ENCODE measurements at places on chromosomes 7 and 10. TPM values are rescaled to one million over a fixed set of nuclear protein-coding genes. Genes with fewer than 3 reads are reported as not detected.
A peak's percentile ranks its signal among the peaks of the same experiment; 100 is the strongest.

The FOXL3 gene
- not detected for total RNA-seq

The HMX3 gene
- not detected for total RNA-seq

The DPP6 gene
- 0.20 TPM for total RNA-seq

The ADAM8 gene
- total RNA-seq: 5.1 TPM

The FAM237B gene
- not detected for total RNA-seq

The C10orf62 gene
- total RNA-seq: 0.23 TPM

The TSPAN33 gene
- total RNA-seq: 10.4 TPM

The SPDYE1 gene
- total RNA-seq: not detected

The ZNF273 gene
- 4.9 TPM for total RNA-seq

DNA sequence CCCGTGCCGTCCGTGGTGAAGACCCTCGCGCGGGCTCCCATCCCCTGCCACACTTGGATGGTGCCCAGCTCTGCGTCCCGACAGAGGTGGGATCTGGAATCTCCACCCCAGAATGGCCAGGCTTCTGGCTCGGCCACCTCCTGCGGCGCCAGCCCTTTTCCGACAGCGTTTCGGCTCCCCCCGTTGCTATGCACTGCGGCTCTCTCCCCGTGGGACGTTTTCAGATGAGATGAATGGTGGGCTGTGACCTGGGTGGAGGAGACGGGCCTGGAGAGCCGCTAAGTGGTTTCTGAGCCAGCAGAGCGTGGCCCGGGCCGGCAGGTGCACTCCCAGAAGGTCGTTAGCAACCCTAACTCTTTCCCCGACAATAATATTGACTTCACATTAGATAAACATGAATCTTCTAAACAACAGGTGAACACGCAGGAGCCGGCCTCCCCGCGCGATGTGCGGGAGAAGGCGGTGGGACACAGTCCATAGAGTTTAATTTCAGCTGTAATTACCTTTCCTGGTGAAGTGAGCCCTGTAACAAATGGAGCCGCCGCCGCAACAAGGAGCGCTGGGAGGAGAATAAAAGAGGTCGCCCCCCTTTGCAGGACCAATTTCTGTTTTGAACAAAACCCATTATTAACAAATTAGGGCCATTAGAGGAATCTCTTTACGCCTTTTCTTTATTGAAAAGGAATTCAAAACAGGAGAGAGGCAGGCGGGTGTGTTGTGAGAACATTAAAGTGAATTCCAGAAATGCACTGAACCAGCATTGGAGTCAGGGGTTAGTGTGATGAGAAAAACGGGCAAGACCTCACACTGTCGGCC lies 294.3 kb upstream of the PFKP start:
- DNase-seq: no peak

GRCh38 chr10:125015356-125015944 lies 73.5 kb downstream of the ZRANB1 start:
- DNase-seq: no peak

DNA sequence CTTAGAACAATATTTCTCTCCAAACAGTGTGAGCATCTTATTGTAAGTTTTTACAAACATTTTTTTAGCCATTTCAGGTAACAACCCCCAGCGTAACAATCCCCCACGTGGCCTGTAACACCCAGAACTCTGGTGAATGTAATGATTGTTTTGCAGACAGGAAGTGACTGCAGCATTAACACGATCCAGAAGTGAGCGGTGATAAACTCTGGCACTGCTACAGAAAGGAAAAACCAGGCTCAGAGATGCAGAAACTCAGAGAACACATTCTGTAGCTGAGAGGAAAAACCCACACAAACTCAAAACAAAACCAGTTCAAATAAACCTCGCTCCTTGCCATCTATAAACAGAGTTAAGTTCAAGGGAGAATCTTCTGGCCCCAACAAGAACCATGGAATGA lies 285.7 kb downstream of the FGFR2 start:
- no peak for DNase-seq

DNA sequence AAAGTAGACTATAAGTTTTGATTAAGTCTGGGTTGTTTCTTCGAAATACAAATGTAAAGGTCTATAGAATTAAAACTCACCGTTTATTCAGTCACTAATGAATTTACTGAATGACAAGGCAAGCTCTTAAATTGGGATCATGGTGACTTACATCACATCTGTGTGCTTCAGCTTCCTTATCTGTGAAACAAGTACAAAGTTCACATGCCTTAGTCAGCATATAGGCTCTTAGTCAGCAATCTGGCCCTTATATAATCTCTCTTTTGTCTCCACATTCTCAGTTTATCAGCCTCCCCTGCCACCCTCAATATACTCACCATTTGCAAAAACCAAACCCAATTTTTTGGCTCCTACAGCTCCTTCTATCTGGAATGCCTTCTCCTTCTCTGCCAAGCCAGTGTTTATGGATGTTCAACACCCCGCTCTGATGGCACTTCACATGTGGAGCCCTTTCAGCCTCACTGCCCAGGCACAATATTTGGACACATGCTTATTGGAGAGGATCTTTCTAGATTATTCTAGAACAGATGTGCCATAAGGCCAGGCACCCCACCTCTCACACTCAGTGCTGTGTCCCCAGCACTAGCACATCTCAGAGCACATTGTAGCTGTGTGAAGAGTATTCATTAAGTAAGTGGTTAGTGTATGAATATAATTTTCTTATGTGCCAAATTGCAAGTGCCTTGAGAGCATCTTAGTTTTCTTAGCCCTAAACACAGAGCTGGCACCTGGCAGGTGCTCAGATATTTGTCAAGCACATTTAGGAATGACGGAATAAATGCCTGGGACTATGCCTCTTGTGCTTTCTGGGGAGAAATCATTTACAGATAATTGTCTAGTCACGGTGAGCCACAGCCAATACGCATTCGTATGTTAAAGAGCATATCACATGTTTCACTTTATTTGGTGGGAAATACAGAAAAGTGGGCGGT lies 9.8 kb upstream of the LAMB1 start:
- peak; percentile 73 for DNase-seq

- DNase-seq: no peak
Observed at GRCh38 chr7:78516450-78516849, 717.9 kb downstream of the PHTF2 start.

DNA sequence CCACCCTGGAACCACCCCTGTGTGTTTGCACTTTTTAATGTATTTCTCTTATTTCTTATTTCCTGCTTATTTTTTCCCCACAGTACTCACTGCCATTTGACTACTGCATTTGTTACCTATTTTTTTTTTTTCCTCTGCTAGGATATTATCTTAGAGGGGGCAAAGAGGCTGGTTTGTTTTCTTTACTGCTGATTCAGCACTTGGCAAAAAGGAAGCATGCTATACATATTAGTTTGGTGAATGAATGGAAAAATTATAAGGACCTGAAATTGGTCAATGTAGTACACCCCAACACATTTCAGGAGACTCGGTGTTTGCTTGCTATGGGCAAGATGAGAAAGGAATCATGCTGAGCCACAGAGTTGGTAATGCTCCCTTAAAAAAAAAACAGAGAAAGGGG lies 193.5 kb downstream of the SORCS3 start:
- no peak for DNase-seq

GRCh38 chr10:14574291-14574690 lies 200.4 kb downstream of the FAM107B start:
- no peak for DNase-seq

- DNase-seq: no peak
Observed at GRCh38 chr7:140641524-140642195, 1.0 kb upstream of the DENND2A start.

GRCh38 chr7:143003393-143004051 lies 23.4 kb downstream of the OR9A2 start:
- peak; percentile 59 for DNase-seq

GRCh38 chr7:70694434-70694970 lies 437.4 kb upstream of the GALNT17 start:
- peak; percentile 77 for DNase-seq

DNA sequence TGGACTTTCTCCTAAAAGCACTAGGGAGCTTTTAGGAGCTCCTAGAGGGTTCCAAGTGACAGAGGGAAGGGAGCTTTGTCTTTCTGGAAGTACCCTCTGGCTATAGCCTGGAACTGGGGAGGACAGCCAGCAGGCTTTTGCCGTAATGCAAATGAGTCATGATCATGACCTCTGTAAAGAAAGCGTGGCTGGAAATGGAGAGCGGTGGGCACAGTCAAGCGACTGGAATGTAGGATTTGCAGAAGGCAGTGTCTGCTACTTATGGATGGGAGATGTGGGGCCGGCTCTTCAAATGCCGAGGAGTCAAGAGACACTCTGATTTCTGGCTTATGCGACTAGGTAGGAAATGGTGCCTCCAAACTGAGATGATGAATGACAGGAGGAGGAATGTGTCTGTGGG lies 34.6 kb upstream of the PLPP4 start:
- DNase-seq: peak; percentile 15

DNA sequence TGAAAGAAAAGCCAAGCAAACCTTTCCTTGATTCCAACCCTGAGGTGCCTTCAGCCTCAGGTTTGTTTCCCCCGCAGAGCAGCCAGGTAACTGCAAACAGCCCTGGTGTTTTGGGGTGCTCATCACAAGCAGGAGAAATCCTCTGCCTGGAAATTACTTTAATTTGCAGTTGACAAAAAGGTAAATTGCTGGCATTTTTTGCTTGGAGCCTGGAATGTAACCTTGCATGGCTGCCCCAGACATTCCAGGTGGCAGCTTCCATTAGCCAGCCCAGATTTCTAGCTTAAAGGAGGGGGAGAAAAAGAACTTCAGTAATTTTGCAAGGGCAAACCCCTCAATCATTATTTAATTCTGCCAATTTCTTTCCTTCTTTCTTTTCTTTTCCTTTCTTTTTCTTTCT lies 194.4 kb downstream of the MYOF start:
- DNase-seq: no peak

- peak; percentile 39 for DNase-seq
Observed at GRCh38 chr7:150406567-150407421, 27.7 kb downstream of the ZNF775 start.

- DNase-seq: no peak
Observed at GRCh38 chr7:142542942-142543341, 206.3 kb upstream of the PRSS1 start.

DNA sequence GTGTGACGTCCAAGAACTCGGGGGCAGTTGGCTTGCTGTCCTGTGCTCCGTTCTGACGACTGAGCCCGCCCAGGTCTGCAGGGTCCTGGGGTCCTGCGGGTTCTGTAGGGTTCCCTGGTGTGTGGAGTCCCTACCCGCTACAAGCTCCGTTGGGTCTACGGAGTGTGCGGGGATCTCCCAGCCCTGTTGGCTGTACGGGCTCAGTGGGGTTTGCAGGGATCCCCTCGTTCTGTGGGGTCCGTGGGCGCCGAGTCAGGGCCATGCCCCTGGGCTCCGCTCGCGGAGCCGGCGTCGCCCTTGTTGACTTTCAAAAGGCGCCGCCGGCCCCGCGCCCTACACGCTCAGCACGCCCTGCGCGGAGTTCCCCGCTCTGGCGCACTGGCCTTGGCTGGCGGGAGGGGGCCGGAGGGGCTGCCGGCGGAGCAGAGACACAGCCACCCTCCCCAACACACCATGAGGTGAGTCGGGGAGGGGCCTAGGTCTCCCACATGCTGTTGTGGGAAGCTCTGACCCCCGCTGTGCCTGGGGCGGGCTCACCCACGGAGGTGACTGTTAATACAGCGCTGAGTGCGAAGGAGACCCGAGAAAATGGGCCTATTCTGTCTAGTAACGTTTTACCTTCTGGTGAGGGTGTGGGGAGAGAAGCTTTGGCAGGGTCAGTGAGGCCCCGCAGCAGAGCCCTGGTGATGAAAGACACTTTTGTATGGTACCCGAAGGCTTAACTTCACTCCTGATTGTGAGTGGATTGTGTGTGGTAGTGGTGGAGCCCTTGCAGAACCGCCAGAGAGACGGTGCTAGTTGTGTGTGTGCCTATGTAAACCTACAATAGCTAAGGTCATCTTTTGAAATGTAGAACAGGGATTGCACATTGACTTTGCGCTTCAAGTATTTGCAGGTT lies 8.1 kb downstream of the TASOR2 start:
- peak; percentile 84 for DNase-seq

- peak; percentile 5 for DNase-seq
Observed at GRCh38 chr10:81570878-81571794, 303.9 kb upstream of the NRG3 start.

- peak; percentile 54 for DNase-seq
Observed at GRCh38 chr7:83267141-83267631, 104.5 kb upstream of the PCLO start.

GRCh38 chr10:124447751-124448466 lies 1.9 kb downstream of the NKX1-2 start:
- peak; percentile 59 for DNase-seq

- peak; percentile 89 for DNase-seq
Observed at GRCh38 chr10:122565766-122566206, 5.2 kb downstream of the DMBT1 start.

- peak; percentile 25 for DNase-seq
Observed at GRCh38 chr10:96835899-96836298, 3.8 kb downstream of the LCOR start.

DNA sequence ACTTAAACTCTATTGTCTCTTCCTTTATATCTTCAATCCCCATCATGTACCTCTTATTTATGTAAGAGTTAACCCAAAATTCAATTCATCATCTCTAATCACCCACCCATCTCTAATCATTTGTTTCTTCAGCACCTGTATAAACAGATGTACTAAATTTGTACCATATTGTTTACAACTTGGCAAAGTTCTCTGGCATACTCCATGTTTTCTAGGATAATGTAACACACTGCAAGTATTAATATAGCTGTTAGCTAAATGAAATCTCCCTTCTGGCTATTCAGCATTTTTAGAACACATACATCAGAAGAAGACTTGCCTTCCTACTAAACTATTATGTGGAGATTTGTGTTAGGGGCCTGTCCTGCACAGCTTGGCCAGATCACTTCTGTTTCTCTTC lies 33.1 kb downstream of the MALSU1 start:
- no peak for DNase-seq

- DNase-seq: peak; percentile 62
Observed at GRCh38 chr7:13990319-13990983, 985 bp upstream of the ETV1 start.

DNA sequence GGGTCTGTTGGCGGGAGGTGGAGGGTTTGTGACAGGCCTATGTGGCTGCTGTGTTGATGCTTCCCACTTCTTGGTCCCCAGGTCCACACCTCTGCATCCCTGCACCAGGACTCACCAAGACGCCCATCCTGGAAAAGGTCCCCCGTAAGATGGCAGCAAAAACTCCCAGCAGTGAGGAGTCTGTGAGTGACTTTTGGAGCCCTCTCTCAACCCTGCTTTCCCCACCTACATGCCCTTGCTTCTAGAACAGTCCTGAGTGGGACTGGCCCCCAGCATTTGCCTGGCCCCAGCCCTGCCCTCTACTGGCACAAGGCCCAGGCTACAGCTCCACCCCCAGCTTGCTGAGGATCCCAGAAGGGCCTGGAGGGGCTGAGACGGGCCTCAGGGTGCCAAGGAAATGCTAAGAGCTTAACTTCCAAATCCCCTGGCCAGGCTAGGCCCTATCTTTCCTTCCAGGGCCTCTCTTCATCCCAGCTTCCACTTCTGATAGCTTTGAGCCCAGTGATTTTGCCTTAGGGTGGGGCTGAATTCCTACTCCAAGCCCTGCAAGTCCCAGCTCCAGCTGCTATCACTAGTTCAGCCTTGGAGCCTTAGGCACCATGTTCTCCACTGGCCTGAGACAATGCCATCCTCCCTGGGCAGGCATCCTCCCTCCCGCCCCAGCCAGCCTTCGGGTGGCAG lies 2.7 kb downstream of the CHAT start:
- DNase-seq: no peak

GRCh38 chr10:110009736-110010475 lies 2.1 kb downstream of the ADD3 start:
- no peak for DNase-seq

Measured in hepatocyte (in vitro differentiated cells).